ENCODE measurements at places on chromosomes 5 and 9.

DNA sequence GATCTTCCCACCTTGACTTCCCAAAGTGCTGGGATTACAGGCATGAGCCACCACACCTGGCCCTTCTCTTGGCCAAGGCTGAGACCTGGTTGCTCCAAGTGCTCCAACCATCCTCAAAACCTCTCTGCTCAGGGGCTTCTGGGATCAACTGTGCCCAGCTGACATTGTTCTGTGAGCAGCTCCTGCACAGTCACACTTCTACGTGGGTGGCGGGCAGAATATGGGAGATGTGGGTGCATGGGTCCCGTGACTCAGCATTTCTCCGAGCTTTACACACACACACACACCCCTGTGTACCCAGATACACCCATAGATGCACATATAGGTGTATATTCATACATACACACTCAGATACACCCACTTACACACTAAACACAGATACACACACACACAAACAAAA is 10.5 kb upstream of the MYORG start:
- DNase-seq: no peak

DNA sequence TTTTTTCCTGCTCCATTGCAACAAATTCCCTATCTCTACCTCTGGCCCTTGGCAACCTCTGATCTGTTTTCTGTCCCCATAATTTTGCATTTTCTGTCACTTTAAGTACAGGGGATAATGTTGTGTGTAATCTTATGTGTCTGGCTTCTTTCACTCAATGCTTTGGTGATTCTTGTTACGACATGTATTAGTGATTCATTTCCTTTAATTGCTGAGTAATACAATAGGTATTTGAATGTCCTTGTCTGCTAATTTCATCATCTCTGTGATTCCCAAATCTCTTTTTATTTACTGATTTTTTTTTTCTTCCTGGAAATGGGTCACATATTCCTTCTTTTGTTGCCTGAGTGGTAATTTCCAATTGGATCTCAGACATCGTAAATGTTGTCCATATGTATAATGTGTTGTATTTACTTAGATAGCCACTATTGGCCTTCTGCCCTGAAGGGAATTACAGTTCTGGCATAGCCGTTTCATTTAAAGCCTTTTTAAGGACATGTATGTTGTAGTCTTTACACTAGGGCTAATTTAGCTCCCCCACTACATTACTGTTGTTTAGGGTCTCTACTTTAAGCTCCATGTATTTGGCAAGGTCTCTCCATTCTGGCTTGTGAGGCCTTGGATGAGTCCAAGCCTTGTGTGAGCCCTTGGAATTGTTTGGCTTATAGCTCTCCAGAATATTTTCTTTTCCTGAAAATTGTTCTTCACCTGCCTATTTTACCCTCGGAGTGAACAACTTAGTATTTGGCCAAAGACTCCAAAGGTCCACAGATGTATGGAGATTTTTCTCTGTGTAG is 683.8 kb downstream of the LRRC70 start:
- no peak for DNase-seq

- DNase-seq: no peak
Observed at GRCh38 chr5:150036513-150036912, 36.0 kb downstream of the HMGXB3 start.

DNA sequence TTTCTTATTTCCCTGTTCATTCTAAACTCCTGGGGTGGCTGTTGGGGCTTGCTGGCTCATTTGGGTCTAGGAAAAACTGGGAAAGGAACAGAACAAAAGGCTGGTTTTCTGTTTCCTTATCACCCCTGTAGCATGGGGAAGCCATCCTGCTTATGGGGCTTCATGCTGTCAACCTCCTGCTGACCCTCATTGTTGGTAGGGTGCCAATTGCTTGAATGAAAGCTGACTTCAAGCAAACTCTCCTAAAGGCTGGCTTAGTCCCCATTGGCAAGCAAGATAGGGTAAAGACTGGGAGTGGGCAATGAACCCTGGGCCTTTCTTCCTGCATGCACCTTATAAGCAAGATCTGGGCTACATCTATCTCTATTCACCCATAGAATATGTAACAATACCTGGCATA is 511.6 kb downstream of the DMAC1 start:
- DNase-seq: no peak

GRCh38 chr9:137317021-137317717 is 15.1 kb upstream of the NRARP start:
- DNase-seq: no peak

GRCh38 chr5:109838157-109838556 is 148.4 kb downstream of the MAN2A1 start:
- DNase-seq: no peak

DNA sequence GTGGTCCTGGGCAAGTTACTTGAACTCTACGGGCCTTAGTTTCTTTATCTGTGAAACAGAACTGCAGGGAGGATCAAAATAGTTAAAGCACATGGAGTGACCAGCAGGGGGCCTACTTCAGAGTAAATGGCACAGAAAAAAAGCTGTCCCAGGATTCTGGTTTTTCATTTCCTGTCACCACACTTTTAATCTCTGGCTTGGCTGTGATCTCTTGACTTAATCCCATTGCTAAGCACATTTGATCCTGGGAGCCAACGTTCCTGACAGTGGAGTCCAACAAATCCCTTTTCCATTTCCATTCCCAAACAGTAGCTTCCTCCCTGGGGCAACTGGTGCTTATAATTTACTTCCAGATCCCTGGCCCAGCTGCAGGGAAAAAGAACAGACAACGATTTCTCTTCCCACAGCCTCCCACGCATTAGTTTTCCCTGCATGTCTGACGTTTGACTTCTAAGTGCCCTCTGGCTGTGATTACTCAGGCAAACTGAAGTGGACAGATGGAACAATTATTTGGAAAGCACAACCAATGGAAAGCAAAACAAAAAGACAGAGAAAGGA is 136.5 kb upstream of the STK32A start:
- no peak for DNase-seq

- no peak for DNase-seq
Observed at GRCh38 chr9:69674716-69675438, 2.7 kb upstream of the APBA1 start.
